ENCODE measurements at places on chromosomes 6 and 20. TPM values are rescaled to one million over a fixed set of nuclear protein-coding genes. Genes with fewer than 3 reads are reported as not detected.

Gene NHLRC1
- 0.90 TPM for total RNA-seq

DNA sequence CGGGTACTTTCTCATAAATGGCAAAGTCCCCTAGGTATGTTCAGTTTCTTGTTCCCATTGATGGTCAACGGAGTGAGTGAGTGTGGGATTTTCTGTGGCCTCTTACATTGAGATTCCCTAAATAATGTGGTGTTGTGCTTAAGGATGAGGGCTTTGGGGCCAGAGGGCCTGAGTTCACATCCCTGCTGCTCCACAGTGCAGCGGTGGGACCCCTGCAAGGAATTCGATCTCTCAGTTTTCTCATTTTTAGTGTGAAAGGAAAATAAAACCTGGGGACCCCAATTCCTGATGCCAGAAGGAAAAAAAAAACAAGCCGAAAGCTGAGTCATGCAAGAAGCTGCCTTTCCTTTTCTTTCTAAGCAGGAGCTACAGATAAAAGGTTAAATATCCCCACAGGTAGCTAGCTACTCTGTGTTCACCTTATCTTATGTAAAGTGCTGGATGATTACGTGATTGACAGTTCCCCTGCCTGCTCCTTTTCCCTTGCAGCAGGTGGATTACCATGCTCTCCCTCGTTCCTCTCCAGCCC lies 120.2 kb upstream of the CLDN20 start:
- no peak for DNase-seq

GRCh38 chr6:7692453-7692784 lies 33.5 kb upstream of the BMP6 start:
- no peak for DNase-seq

- no peak for DNase-seq
Observed at GRCh38 chr6:11729076-11729475, 49.5 kb downstream of the ADTRP start.

DNA sequence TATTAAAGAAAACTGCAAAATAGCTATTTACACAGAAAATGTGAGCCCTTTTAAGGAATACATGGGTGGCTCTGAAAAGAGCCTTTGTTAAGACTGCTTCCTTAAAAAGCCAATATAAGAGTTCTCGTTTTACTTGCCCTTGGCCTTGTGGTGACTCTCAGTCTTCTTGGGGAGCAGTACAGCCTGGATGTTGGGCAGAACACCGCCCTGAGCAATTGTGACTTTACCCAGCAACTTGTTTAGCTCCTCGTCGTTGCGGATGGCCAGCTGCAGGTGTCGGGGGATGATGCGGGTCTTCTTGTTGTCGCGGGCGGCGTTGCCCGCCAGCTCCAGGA lies 111.5 kb downstream of the HFE start:
- DNase-seq = no peak

Gene SPATA25
- total RNA-seq = 6.3 TPM

- DNase-seq = peak; percentile 17
Observed at GRCh38 chr20:18734525-18735189, 78.9 kb upstream of the SCP2D1 start.

GRCh38 chr6:108969776-108970175 lies 121.6 kb downstream of the ARMC2 start:
- DNase-seq = peak; percentile 59

GRCh38 chr20:62751551-62752150 lies 43.0 kb downstream of the NTSR1 start:
- no peak for DNase-seq

Gene LHFPL5
- 1.7 TPM for total RNA-seq

DNA sequence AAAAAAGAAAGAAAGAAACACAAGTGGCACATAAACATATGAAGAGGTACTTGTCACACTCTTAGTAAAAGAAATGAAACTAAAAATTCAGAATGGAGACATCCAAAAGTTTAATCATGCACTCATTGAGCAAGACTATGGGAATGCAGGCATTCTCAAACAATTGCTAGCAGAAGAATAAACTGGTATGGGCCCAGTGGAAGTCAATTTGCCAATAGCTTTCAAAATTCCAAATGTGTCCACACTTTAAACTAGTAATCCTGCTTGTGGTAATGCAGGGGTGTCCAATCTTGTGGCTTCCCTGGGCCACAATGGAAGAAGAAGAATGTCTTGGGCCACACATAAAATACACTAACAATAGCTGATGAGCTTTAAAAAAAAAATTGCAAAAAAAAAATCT lies 97.4 kb downstream of the EPB41L2 start:
- DNase-seq = no peak

- DNase-seq = no peak
Observed at GRCh38 chr20:47086316-47086715, 191.7 kb downstream of the EYA2 start.

DNA sequence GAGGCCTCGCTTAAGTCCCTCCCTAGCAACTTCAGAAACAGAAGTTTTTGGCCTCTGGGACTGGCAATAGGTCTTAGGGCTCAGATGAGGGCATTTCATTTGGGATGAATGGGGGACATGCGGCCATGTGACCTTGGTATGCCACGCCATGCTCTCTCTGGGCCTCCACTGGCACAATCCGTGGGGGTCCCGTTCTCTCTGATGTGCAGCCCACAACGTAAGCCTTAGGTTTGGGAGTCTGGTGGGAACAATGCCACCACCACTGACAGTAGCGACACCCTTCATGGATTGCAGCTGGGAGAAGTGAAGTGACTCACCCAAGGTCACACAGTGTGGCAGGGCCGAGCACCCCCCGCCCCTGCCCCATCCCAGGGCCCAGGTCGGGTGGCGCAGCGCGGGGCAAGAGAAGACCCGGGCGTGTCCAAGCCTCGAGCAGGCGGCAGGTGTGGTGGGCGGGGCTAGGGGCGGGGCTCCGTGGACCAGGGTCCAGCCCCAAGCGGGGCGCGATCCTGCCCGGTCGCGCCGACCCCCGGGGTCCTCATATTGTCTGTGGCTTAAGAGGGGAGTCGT lies 864 bp upstream of the CEBPB start:
- DNase-seq = peak; percentile 37

DNA sequence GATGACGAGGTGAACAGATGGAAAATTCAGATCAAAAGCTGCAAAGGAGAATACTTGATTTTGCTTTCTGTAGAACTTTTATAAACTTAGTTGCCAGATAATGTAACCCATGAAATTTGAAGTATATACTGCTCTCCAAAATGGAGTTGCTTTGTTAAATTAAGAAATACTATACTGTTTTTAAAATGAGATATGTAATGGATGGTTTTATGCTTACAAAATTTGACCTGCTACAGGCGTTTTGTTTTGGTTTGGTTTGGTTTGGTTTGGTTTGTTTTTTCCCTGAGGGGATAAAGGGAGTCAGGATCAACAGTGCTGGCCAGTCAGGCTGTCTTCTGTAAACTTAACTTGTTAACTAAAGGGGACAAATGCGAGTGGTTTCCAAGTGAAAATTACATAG lies 55.6 kb upstream of the KIF25 start:
- DNase-seq = no peak

- no peak for DNase-seq
Observed at GRCh38 chr20:49799698-49800097, 12.9 kb upstream of the SLC9A8 start.

Gene PCIF1
- 35.6 TPM for total RNA-seq

Gene CYP21A2
- not detected for total RNA-seq

Gene MUC21
- total RNA-seq = not detected

Gene SPAG4
- total RNA-seq = 14.1 TPM

GRCh38 chr6:108268845-108269244 lies 8.0 kb upstream of the SNX3 start:
- no peak for DNase-seq

Gene PRRT1
- total RNA-seq = 12.6 TPM

Gene OR2H2
- total RNA-seq = not detected

GRCh38 chr20:46631212-46631869 lies 19.9 kb downstream of the SLC13A3 start:
- DNase-seq = peak; percentile 84

Gene ADGRG6
- total RNA-seq = 30.3 TPM

DNA sequence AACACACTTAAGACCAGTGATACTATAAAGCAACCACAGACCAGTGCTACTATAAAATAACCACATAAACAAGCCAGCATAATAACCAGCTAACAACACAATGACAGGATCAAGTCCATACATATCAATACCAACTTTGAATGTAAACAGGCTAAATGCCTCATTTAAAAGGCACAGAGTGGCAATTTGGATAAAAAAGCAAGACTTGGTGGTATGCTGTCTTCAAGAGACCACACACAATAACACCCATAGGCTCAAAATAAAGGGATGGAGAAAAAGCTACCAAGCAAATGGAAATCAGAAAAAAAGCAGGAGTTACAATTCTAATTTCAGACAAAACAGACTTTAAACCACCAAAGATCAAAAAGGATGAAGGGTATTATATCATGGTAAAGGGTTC lies 19.8 kb upstream of the ELOVL4 start:
- no peak for DNase-seq

DNA sequence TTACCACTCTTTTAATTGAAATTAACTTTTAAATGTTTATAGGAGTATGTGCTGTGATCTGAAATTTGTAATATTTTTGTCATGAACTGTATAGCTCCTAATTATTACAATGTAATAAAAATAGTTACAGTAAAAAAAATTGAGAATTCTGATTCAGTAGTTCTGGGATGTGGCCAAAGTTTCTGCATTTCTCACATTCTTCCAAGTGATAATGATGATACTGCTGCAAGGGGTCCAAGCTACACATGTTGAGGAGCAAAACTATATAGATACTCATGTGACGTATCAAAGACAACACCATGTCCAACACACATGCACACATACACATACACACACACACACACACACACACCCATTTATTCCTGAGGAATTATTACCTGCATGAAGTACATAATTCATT lies 71.0 kb upstream of the FAM83B start:
- DNase-seq = no peak

GRCh38 chr6:48664826-48665225 lies 553.8 kb upstream of the PTCHD4 start:
- no peak for DNase-seq

DNA sequence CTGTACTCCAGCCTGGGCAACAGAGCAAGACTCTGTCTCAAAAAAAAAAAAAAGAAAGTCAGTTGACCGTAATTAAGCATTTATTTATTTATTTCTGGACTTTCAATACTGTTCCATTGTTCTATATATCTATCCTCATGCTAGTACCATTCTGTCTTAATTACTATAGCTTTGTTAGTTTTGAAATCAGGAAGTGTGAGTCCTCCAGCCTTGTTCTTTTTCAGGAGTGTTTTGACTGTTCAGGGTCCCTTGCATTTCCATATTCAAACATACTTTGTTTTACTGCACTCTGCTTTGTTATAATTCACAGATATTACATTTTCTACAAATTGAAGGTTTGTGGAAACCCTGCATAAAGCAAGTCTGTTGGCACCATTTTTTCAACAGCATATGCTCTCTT lies 36.7 kb upstream of the ASXL1 start:
- DNase-seq = no peak

Gene BPIFA1
- total RNA-seq = not detected

DNA sequence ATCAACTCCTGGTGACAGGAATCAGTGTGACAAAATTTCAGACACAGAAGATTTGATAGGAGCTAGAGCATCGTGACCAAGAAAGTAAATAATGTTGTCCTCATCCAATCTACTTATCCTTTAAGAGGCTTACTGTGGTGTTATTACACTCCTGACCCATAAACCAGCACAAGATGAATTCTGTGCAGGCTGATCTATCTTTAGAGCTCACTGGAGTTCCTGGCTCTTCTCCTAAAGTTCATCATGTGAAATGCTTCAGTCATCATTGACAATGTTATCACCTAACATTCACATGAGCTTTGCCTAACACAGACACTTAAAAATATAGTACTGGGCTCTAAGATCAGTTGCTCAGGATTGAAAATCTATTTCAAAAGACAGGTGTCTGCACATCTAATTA lies 271.0 kb upstream of the HSF2 start:
- DNase-seq = no peak

GRCh38 chr6:163323705-163324104 lies 90.8 kb upstream of the QKI start:
- no peak for DNase-seq

- DNase-seq = no peak
Observed at GRCh38 chr6:32133786-32134185, 3.7 kb upstream of the FKBPL start.

GRCh38 chr20:41177636-41178035 lies 40.3 kb downstream of the PLCG1 start:
- DNase-seq = peak; percentile 65

DNA sequence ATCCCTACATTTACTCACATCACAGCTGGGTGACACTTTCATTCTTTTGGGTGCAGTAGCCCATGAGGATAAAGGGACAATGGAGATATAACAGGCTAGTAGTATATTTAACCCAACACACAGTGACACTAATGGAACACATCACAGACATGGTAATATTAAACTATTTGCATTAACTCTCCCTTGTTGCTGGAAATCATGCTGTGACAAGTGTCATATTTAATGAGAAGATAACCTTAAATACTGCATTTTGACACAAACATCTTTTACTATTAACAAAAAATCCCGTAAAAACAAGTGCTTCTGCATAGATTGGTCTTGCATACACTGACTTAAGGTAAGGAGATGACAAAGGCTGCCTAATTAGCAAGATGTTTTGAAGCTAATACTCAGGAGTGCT lies 45.5 kb downstream of the CNR1 start:
- no peak for DNase-seq

Gene TSPO2
- total RNA-seq = not detected

Gene CRISP2
- total RNA-seq = not detected

Gene YIPF3
- total RNA-seq = 91.3 TPM

Gene OXT
- total RNA-seq = not detected

GRCh38 chr6:78713564-78713963 lies 153.8 kb upstream of the IRAK1BP1 start:
- DNase-seq = no peak

DNA sequence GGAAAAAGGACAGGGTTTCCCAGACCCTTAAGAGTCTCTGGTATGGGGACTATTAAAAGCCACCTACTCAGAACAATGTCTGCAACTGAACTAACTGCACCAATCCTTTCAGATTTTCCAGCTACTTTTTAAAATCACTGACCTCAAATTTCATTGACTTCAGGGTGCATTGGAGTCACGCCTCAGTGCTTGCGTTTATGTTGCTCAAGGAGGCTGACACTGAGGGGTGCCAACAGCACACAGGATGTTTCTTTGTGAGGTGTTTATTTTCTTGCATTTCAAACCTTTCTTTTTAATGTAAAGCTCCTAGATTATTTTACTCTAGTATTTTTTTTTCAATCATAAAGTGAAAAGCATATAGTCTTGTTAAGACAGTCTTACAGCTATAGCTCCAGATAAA lies 402.0 kb upstream of the SLC35B3 start:
- DNase-seq = no peak

Gene ERVFRD-1
- not detected for total RNA-seq

Gene PSMB8
- 101 TPM for total RNA-seq

- no peak for DNase-seq
Observed at GRCh38 chr6:46949632-46950280, 28.0 kb upstream of the ADGRF5 start.

- no peak for DNase-seq
Observed at GRCh38 chr6:36829919-36830544, 9.2 kb downstream of the CPNE5 start.

DNA sequence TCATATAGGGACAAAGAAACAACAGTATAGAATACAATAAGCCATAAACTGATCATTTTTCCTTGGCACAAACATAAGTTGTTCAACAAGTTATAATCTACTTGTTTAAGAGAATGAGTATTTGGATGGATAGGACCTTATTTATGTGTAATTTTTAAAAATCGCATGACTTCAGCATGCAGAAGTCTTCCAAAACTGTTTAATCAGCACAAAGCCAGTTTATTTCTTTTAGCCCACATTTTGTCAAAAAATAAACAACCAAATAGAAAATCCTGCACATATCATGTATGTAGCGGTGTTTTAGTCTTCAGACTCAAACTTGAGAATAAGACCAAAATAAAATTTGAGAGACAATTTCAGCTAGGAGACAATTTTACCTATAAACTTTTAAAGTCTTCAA lies 304.7 kb downstream of the TRDN start:
- no peak for DNase-seq

All from PC-9 (cell line).